Keratinocyte (primary cell): ENCODE measurements at places on chromosomes 5 and 9.
A peak's percentile ranks its signal among the peaks of the same experiment; 100 is the strongest.

- DNase-seq, result no peak
These were observed 15.2 kb downstream of the ERP44 start for GRCh38 chr9:100083448-100084127.

- no peak for DNase-seq
These were observed 141.3 kb upstream of the LPAR1 start for GRCh38 chr9:111179577-111179976.

- no peak for DNase-seq
These were observed 14.4 kb downstream of the GLDC start for GRCh38 chr9:6631207-6631512.

GRCh38 chr5:67300326-67300725 is 103.7 kb upstream of the CD180 start:
- no peak for DNase-seq

GRCh38 chr9:129868872-129869486 is 33.7 kb downstream of the USP20 start:
- no peak for DNase-seq

- no peak for DNase-seq
These were observed 39.6 kb upstream of the LCP2 start for GRCh38 chr5:170337045-170337733.

- DNase-seq, result no peak
These were observed 23.3 kb downstream of the ZDHHC11B start for GRCh38 chr5:761059-761771.

DNA sequence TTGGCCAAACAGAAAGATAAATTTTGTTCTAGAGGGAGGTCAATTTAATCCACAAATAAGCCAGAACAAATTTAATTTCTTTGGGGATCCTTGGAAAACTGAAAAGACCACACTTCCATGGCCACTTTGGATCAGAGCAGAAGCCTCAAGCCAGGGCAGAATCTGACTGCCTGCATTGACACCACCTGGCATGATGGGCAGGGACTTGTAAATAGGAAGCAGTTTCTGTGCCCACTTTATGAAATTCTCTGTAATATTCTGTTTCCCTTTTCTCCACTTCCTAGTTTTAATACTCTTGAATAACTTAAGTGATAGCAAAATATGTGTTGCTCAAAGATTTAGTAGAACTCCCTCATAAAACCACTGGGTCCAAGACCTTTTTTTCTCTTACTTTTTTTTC is 6.7 kb upstream of the TMEM252 start:
- no peak for DNase-seq

- no peak for DNase-seq
These were observed 142.9 kb downstream of the LPAR1 start for GRCh38 chr9:110895147-110895905.

- DNase-seq, result no peak
These were observed 42.8 kb downstream of the STK10 start for GRCh38 chr5:172144931-172145869.

- DNase-seq, result peak; percentile 13
These were observed 57.3 kb upstream of the SLC28A3 start for GRCh38 chr9:84397822-84398221.

DNA sequence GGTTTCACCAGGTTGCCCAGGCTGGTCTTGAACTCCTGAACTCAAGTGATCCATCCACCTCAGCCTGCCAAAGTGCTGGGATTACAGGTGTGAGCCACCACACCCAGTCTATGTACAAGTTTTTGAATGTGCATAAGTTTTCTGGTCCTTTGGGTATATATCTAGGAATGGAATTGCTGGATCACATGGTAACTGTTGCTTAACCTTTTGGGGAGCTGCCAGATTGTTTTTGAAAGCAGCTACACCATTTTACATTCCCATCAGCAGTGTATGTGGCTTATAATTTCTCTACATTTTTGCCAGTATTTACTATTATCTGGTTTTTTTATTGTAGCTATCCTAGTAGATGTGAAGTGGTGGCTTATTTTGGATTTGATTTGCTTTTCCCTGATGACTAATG is 8.9 kb upstream of the LNPEP start:
- DNase-seq, result no peak

- no peak for DNase-seq
These were observed 3.4 kb downstream of the ASS1 start for GRCh38 chr9:130448035-130448624.

DNA sequence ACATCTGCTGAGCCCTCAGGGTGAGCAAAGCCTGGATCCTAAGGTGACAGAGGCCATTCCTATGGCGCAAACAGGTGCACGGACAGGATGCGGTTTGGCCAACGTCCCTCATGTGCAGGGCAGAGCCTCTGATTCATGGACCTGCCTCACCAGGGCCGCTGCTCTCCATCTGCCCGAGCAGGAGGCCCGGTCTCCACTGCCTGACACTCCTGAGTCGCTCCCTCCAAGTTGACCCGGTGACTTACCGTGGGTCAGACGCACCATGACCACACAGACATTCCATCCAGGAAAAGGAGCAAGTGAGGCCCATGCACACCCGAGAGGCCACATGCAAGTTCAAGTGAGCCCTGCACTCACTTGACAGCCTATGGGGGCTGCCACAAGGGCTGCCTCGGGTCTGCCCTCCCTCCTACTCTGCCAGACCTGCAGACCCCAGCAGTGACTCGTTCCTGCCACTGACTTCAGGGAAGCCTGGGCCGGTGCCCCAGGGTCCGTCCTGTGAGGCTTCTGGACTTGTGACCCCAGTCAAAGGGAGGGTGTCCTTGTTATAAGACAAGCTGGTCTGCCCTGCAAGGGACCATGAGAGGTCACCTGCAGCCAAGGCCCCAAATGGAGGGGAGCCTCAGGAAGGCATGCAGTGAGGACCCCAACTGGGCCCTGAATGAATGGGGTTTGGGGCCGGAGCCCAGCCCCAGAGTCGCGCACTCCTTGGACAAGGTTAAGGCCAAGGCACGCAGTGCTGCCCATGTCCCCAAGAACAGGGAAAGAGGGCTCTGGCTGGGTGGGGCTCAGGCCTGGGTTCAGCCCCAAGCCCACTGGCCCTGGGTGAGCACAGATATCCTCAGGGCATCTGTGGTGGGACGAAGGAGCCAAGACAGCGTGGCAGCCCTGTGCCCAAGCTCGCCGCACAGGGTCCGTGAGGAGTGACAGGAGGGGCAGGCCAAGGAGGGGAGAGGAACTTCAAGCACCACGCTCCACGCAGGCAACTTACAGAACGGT is 10.1 kb downstream of the BRD3OS start:
- DNase-seq, result no peak

- no peak for DNase-seq
These were observed 58.9 kb downstream of the DAP start for GRCh38 chr5:10702040-10702629.

- DNase-seq, result no peak
These were observed 68.2 kb downstream of the UBE2QL1 start for GRCh38 chr5:6516823-6517222.

DNA sequence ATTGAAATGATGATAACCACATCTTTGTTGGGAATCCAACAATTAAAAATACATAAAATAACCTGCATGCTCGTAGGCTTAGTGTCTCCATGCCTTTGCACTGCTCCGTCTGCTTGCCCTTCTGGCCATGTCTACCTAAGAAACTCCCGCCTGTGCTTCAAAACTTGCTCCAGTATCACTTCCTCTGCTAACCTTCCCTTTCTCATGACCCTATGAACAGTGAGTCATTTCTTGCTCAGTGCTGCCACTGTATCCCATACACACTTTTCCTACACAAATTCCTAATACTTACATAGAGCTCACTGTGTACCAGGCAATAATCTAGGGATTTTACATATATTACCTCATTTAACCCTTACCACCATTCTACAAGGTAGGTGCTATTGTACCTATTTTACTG is 33.5 kb downstream of the TMEM245 start:
- no peak for DNase-seq

DNA sequence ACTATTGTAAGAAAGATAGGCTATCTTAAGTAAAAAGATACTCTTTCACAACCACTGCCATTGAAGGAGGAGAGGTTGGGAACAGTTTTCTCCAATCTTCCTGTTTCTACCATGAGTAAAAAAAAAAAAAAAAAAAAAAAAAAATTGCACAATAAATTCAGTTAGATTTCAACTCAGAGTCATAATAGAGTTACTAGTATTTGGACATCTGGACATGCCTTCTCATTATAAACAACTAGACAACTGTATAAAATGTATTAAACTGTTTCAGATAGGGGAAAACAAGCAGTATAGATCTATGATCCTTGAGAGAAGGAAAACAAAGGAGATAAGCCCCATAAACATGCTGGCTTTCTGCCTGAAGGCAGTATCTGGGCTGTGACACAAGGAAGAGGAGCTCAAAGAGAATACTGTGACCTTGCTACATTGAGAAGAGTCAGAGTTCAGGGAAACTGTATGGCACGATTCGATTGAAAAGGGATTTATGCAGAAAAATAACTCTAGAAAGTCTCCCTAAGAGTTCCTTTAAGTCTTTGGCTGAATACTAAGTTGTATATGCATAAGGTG is 249.2 kb upstream of the POU5F2 start:
- no peak for DNase-seq

DNA sequence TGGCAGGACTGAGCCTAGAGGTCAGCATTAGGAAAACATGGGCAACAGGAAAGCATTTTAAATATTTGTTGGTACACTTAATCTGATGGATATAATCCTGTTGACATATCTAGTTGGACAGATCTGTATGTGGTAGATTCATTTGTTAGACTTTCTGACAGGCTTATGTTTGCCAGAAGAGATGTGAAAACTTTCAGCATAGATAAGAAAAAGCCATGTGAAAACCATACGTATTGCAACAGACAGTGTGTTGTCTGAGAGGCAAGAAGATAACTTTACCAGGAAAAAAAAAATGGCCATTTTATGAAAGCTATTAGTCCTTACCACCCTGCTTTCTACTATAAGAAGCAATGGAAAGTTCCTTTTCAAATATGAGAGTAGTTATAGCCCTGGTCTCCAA is 1902.2 kb upstream of the C9orf72 start:
- DNase-seq, result no peak

GRCh38 chr5:142976861-142977260 is 206.7 kb downstream of the ARHGAP26 start:
- no peak for DNase-seq

DNA sequence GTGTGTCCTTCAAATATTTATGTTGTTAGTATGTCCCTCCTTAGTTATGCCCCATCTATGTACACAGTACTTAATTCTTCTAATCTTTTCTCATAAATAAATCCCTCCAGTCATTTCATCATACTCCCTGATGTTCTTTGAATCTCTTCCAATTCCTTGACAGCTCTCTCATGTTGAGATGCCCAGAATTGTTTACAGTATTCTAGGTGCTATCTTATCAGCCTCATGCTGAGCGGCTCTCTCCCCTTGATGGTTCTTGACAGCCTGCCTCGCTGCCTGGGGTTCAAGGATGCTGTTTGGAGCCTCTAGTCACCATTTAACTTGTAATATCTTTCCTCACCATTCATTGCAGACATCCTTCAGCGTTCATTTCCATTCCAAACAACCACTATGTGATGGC is 799.2 kb downstream of the BRINP1 start:
- no peak for DNase-seq

GRCh38 chr5:73205305-73205704 is 32.3 kb downstream of the TMEM174 start:
- DNase-seq, result no peak

DNA sequence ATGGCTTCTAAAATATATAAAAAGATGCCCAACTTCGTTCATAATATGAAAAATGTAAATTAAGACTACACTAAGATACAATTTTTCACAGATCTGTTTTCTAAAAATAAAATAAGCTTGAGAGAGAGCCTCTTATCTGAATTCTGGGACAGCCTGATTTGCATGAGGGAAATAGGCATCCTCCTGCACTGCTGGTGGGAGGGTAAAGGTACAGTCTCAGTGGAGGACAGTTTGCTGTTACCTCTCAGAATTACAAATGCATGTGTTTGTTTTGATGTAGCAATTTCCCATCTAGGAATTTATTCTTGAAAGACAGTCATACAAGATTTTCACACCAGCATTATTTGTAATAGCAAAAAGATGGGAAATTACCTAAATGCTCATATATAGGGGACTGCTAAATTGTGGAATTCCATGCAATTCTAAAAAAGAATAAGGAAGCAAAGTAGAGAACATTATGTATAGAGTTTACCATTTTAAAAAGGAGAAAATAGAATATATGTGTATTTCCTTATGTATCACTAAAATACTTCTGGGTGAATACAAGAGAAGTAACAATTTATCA is 75.7 kb downstream of the ZSWIM6 start:
- DNase-seq, result no peak

- no peak for DNase-seq
These were observed 114.3 kb downstream of the KCTD16 start for GRCh38 chr5:144284931-144285502.

GRCh38 chr9:76709020-76709419 is 55.2 kb upstream of the PCA3 start:
- DNase-seq, result no peak
